ENCODE measurements at places on chromosomes 5 and 9. TPM values are rescaled to one million over a fixed set of nuclear protein-coding genes. Genes with fewer than 3 reads are reported as not detected.
A peak's percentile ranks its signal among the peaks of the same experiment; 100 is the strongest.

- peak; percentile 84 for DNase-seq
These were observed 172.3 kb downstream of the CACNA1B start for GRCh38 chr9:138049779-138050471.

DNA sequence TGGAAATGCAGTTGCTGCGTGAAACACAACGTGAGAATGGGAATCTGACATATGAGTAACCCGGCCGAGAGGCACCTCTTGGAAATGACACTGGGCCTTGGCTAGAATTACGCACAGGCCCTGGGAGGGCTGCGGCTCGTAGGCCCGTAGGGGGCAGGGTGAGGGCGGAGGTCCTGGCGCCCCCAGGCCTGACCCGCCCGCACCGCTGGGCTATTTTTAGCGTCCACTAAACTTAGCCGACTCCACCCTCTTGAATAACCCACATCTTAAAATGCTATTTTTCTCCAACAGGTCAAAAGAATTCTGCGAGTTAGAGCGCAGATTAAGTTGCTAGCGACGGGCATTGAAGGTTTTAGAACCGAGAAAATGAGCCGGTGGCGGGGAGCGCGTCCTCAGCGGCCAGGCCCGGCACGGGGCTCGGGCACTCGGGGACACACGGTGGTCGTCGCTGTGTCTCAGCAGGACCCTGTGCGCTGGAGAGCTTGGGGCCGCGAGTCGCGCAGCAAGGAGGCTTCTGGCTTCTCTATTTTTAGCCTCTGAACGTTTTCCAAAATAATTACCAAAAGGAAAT is 168.5 kb downstream of the AUH start:
- peak; percentile 87 for DNase-seq

DNA sequence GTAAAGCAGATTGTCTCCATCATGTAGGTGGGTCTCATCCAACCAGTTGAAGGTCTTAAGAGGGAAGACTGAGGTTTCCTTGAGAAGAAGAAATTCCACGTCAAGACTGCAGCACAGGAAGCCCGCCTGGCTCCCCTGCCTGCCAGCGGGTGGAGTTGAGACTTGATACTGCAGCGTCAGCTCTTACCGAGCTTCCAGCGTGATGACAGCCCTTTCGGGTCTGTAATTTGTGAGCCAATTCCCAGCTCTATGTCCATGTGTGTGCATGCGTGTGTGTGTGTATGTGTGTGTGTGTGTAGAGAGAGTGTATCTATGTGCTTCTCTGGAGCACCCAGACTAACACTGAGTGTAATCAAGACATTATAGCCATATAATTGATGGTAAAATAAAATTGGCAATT is 379.7 kb upstream of the IRX2 start:
- DNase-seq: no peak

GRCh38 chr9:134442486-134443173 is 116.4 kb downstream of the RXRA start:
- no peak for DNase-seq

DNA sequence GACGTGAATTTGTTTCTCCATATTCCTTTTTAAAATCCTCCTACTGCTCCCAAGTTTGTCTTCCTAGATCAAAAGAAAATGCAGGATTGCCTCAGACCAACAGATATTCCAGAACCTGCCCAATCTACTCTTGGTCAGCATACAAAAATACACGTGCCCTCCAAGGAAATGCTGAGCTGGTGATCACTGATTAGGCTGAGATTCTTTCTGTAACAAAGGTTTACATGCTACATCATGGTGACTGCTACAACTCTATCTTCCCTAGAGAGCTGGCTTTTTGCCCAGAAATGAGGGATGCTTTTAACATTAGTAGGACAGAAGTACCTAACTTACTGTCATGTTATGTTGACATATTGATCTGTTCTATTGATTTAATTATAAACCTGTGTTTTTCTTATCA is 35.5 kb downstream of the OR2Y1 start:
- DNase-seq: no peak

- no peak for DNase-seq
These were observed 5.2 kb downstream of the TCF7 start for GRCh38 chr5:134119720-134120119.

DNA sequence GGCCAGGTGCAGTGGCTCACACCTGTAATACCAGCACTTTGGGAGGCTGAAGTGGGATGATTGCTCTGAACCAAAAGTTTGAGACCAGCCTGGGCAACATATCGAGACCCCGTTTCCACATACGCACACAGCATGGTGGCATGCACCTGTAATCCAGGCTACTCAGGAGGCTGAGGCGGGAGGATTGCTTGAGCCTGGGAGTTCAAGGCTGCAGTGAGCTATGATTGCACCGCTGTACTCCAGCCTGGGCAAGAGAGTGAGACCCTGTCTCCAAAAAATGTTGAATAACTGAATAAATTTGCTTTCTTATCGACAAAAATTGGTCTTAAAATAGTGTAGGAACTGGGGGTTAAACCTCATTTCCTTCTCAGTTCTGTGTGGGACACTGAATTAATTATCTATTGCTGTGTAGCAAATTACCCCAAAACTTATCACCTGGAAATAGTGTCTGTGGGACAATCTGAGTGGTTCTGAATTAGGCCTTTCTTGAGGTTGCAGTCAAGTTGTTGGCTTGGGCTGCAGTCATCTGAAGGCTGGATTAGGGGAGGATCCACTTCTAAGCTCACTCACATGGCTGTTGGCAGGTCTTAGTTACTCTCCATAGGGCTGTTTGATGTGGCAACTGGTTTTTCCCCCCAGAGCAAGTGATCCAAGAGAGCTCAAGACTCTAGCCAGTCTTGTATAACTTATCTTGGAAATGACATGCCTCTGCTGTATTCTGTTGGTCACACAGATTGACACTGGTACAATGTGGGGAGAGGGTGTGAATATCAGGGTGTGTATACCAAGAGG is 2.0 kb downstream of the SNX30 start:
- no peak for DNase-seq

DNA sequence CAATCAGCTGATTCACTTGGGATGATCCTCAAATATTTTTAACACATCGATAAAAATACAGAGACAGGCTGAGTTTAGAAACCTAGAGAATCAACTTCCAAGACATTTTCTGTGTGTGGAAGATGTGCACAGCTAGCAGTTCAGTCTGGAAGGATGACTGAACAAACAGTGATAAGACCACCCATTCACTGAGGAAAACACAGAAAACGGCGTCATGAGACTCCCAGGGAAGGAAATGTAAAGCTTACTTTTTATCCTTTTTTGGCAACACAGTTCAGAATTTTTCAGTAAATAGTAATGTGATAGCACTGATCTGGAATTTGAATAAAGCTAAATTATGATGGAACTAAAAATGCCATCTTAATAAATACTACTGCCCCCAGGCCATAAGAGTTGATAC is 277.6 kb downstream of the SEMA5A start:
- no peak for DNase-seq

GRCh38 chr9:96217294-96217707 is 84.7 kb downstream of the HSD17B3 start:
- no peak for DNase-seq

GRCh38 chr5:123091298-123092222 is 2.5 kb downstream of the PRDM6 start:
- DNase-seq: no peak

DNA sequence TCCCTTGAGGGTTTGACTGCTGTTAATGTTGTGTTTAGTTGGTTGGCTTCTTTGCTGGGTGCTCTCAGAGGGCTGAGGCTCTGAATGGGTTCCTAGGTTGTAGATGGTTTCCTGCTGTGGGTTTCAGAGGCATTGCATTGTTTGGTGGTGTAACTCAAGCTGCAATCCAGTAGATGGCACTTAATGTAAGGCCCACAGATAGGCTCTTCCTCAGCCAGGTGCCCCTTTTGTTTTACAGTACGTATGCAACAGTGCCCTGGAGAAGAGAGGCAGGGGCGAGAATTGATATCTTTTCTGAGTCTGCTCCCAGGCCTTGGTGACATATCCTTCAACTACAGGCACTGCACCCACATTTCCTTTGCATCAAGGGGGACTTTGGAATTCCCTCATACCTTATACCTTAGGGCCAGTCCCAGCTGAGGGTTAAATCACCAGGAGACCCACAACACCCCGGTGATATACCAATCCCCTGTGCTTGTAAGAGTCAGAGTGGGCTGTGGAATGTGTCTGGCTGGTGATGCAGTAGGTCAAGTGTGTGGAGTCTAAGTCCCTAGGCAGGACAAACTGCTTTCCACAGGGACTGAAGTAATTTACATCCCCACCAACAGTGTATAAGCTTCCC is 7.0 kb upstream of the UGT3A2 start:
- DNase-seq: no peak

DNA sequence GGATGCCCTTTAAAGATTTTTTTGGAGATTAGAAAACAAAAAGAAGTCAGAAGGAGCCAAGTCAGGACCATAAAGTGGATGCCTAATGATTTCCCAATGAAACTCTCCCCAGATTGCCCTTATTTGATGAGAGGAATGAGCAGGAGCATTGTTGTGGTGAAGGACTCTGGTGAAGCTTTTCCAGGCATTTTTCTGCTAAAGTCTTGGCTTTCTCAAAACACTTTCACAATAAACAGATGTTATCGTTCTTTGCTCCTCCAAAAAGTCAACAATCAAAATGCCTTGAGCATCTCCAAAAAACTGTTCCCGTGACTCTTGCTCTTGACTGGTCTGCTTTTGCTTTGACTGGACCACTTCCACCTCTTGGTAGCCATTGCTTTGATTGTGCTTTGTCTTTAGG is 121.8 kb downstream of the CAAP1 start:
- no peak for DNase-seq

DNA sequence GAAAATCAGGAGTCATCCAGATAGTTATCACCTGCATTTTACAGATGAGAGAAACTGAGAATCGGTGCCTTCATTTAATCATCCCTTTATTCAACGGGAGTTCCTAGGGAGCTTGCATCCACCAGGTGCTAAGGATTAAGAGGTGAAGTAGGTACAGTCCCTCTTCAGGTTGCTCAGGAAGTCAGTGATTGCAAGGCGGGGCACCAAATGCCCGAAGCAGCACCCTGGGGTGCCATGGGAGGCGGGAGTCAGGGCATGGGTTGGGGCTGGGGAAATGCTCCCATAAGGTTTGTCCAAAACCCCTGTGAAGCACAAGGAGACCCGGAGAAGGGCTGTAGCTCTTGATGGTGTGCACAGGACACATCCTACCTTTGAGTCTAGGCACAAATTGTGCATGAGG is 98.8 kb upstream of the KLF4 start:
- no peak for DNase-seq

DNA sequence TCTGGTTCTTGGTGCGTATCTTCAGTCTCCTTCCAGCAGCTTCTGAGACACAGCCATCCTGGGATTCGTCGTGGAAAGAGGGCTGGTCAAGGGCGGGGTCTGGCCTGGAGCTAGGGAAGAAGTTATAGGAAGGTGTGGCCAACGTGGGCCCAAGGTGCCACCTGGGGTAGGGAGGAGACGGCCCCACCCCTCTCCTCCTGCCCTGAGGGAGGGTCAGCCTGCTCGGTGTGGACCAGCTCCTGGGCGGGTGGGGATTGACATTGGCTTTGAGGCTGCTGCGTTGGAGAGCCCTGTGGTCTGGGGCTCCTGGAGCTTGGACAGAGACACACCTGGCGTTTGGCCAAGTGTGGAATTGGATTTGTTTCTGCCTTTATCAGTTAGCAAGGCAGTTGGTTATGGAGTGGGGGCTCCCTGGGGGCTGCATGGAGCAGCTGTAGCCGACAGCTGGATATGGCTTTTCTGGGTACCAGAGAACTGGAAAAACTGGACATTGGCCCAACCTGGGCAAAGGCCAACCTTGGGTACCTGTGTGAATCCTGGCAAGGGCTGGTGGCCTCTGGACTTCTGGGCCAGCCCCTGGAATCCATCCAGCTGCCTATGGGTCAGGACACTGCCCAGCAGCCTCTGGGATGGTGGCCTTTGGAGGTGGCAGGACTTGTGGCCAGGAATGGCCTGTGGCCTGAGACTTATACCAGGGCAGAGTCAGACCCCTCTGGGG is 75.7 kb upstream of the PPP1R26 start:
- no peak for DNase-seq

- no peak for DNase-seq
These were observed 89.2 kb downstream of the MVB12B start for GRCh38 chr9:126415741-126416370.

DNA sequence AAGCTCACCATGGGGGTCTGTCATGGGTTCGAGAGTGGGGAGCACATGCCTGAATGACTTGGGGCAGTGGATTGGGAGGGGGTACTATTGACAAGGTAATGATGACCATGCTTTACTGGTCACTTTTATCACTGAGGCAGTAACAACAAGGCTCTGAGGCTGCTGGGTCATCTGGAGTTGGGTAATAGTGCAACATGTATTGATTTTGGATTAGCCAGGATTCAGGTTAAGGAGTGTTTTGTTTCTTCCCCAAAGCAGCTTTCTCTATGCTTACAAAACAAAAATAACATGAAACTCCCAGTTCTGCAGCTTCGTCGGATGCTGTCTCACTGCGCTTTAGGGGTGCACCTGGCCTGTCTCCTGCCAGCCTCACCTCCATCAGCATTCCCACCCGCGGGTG is 155.3 kb downstream of the GADD45G start:
- no peak for DNase-seq

DNA sequence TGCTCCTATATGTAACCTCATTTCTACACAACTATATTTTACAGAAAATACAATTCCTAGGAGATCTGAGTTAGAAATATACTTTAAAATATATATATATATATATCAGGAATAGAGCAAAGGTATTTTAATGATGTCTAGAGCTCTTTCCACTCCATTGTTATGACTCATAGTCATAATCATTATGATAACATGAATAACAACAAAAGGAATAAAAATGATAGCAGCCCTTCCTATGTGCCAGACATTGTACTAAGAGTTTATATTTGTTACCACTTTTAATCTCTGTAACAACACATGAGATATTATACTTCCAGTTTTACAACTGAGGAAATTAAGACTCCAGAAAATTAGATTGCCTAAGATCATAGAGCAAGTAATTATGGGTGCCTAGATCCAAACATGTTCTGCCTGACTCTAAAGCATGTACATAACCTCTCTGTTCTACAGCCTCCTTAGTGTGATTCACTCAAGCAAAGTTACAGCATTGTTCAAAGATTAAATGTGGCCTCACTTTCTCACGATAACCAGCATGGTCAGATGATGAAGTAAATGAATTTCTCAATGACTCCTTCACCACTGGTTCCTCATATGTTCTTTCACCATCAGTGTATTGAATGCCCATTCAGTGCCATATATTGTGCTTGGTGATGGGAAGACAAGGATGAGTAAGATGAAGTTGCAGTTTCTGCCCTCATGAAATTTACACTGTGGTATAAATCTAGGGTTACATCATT is 452.1 kb downstream of the EFNA5 start:
- DNase-seq: no peak

CNTLN gene
- total RNA-seq: 14.6 TPM

POLR3G gene
- 4.4 TPM for total RNA-seq

HTR4 gene
- not detected for total RNA-seq

ELP1 gene
- 25.7 TPM for total RNA-seq

TNFSF8 gene
- not detected for total RNA-seq

BTNL9 gene
- not detected for total RNA-seq

RANBP6 gene
- total RNA-seq: 16.4 TPM

NKD2 gene
- not detected for total RNA-seq

TRPM6 gene
- not detected for total RNA-seq

ECM2 gene
- total RNA-seq: 53.3 TPM

ITK gene
- not detected for total RNA-seq

All from osteocyte (in vitro differentiated cells).